ENCODE measurements at places on chromosomes 7 and 10.
A peak's percentile ranks its signal among the peaks of the same experiment; 100 is the strongest.

DNA sequence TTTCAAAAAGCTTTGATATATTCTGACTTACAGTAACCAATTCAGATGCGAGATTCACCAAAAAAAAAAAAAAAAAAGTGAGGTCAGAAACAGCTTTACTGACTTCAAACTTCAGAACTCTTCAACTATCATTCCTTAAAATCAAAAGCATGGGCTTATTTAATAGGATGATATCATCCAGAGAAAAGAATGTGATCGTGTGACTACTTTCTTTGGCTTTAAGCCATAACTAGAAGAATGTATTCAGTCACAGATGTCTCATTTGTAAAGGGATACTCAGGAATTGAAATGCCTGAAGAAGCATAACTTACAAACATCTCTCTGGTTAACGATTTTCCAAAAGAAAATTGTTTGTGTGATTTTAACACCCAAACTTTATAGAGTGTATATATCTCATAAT, 11.5 kb downstream of the TPK1 start:
- no peak for DNase-seq

DNA sequence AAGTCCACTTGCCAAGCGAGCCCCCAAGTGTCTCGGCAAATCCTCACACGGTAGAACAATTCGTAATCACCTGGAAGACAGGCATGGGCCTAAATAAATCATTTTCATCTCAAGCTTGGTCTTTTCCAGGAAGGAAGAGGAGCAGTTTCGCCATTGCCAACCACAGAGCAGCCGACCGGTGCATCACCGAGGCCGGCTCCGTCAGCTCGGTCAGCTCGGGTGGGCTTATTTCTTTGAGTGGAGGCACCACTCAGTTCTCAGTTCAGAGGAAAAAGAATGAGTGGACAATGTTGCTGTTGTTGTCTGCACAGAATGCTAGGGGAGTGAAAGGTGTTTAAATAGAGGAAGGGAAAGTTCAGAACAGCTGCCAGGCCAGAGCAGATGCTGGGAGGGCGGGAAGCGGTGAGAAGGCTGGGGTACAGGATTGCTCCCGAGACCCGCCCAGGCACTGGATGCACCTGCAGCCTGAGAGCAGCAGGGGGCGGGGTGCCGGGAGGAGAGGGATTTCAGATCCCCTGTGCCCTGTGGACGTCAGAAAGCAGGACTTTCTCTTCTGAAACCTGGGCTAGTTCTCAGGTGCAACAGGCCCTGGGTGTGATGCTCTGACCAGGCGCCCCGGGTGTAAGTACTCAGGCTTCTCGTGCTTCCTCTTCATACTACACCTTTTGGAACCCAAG, 17.7 kb upstream of the IGFBP3 start:
- DNase-seq, result no peak

DNA sequence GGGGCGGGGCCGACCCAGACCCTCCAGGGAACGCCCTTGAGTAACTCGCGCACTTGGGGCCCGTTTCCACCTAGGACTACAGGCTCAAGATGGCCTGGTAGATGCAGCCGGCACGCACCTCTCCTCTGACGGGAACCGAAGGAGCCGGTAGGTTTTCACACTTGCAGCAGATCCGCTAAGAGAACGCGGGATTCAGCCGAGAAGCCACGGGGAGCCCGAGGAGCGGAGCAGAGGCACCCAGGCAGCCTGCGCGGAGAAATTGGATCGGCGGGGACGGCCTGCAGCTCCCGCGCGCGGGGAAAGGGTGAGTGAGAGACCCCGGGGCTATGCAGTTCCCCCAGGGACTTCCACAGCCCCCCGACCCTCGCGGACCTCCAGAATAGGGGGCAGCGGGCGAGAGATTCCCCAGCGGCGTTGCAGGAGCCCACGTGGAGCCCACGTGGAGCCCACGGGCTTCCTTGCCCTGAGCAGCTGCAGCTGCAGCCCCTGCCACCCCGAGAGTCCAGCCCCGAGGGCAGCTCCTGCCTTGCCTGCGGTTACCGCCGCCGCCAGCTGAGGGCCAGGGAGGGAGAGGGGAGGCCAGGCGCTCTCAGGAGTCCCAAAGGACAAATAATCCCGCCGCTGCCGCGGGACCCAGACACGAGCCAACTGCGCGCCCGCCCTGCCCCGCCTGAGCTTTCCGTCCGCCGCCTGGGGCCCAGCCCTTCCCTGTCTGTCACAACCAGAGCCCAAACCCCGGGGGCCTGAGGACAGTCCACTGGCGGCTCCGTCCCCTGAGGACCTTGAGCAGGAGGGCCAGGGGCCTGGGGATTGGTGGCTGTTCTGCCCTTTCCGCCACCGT, 13.1 kb downstream of the IFT22 start:
- DNase-seq, result no peak

- DNase-seq, result no peak
Measured at GRCh38 chr10:97825020-97825760, 24.5 kb upstream of the GOLGA7B start.

GRCh38 chr7:155833651-155834050, 21.4 kb upstream of the SHH start:
- no peak for DNase-seq

GRCh38 chr7:78141522-78142281, 343.1 kb downstream of the PHTF2 start:
- DNase-seq, result no peak

DNA sequence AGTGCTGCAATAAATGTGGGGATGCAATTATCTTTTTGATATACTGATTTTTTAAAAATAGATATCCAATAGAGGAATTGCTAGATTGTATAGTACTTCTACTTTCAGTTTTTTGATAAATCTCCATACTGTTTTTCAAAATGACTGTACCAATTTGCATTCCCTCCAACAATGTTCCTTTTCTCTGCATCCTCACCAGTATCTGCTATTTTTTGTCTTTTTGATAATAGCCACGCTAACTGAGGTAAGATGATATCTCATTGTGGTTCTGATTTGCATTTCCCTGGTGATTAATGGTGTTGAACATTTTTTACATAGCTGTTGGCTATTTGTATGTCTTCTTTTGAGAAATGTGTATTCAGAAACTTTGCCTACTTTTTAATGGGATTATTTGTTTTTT, 217.7 kb upstream of the MTPN start:
- no peak for DNase-seq

GRCh38 chr10:119693262-119693957, 32.4 kb upstream of the INPP5F start:
- no peak for DNase-seq

GRCh38 chr7:66306243-66306642, 101.1 kb downstream of the TPST1 start:
- no peak for DNase-seq

DNA sequence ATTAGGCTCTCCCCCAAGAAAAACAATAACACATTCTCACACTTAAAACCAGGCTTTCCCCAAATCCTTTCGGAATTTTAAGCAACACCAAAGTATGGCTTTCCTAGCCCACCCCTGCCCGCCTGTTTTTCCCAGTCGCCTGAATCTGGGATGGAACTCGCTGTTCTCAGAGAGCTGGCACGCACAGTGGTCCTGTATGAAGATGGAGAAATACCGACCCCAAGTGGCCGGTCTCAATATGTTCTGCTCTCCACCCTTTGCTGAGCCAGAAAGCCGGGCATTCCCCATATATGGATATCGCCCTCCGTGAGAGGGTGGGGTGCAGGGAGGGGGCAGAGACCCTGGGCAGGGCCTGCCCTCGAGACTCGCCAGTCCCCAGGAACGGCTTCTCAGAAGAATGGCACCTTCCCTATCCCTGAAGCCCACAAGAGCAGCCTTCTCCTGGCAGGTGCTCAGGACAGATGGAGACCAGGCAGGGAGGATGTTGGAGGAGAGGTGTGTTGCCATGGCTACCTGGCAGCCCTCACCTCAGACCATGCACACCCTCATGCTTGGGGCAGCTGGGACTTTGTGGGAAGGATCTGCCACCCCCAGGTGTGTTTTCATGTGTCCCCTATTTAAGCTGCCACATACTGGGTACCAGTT, 3.4 kb downstream of the TACR2 start:
- peak; percentile 79 for DNase-seq

DNA sequence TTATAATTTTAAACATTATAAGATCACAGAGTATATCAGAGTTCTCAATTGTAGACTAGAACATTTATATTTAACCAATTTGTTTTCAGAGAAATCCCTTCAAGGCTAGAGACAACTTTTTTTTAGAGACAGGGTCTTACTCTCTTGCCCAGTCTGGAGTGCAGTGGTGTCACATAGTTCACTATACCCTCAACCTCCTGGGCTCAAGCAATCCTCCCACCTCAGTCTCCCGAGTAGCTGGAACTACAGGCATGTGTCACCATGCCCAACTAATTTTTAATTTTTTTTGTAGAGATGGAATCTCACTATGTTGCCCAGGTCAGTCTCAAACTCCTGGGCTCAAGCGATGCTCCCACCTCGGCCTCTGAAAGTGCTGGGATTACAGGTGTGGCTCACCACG, 15.3 kb downstream of the UCMA start:
- DNase-seq, result no peak

DNA sequence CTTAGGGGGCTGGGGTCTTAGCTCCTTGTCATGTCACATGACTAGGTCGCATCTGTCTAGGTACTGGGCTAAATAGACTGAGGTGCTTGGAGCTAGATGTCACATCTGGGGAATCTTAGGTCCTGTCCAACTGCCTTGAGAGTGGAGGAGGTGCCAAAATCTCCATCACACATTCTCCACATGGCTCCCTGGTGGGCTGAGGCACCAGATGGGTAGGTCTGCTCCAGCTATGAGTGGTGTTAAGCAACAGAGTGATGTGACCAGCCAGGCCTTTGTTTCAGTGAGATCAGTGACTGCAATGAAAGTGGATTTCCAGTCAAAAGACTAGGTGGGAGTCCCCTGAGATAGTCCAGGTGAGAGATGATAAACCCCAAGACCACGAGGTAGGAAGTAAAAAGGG, 251.8 kb downstream of the BMPER start:
- no peak for DNase-seq

DNA sequence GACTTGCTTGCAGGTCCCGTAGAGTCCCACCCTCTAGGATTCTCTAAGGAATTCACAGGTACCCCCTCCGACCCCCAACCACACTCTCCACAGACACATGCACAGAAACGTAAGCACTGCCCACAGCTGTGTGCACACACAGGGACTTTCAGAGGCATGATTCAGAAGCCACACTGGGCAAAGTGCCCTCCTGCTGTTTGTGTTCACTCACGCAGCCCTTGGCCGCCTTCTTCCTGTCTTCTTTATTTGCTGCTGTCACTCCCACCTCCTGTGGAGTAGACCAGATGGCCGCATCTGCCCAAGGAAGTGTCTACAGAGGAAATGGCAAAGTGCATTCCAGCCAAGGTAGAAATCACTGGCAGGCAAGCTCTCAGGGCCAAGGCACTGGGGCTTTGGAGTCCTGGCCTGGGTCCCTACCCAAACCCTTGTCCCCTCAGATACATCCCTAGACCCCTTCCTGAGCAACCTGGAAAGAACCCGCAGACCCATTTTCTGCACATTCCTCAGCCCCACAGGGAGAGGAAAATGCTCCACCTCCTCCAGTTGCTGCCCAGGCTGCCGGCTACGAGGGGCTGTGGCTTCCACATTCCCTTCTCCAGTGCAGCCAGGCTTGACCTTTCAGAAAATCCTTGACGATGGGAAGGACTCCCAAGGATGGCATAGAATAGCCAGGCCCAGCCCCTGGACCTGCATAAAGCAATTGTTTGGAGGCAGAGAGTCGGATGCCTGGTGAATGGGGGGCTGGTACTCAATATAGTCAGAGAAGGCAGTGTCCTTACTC, 21.6 kb upstream of the GIMAP8 start:
- peak; percentile 57 for DNase-seq

GRCh38 chr10:126683466-126683865, 13.0 kb upstream of the C10orf90 start:
- no peak for DNase-seq

GRCh38 chr7:104818961-104819880, 194.8 kb upstream of the KMT2E start:
- no peak for DNase-seq

GRCh38 chr7:100120733-100121036, 1.3 kb downstream of the CNPY4 start:
- no peak for DNase-seq

- DNase-seq, result peak; percentile 74
Measured at GRCh38 chr10:4013651-4014121, 228.7 kb upstream of the KLF6 start.

GRCh38 chr10:11024596-11024995, 6.9 kb downstream of the CELF2 start:
- no peak for DNase-seq

GRCh38 chr7:155280446-155281397, 17.0 kb upstream of the INSIG1 start:
- DNase-seq, result no peak

GRCh38 chr10:25028711-25029110, 12.3 kb downstream of the THNSL1 start:
- no peak for DNase-seq

DNA sequence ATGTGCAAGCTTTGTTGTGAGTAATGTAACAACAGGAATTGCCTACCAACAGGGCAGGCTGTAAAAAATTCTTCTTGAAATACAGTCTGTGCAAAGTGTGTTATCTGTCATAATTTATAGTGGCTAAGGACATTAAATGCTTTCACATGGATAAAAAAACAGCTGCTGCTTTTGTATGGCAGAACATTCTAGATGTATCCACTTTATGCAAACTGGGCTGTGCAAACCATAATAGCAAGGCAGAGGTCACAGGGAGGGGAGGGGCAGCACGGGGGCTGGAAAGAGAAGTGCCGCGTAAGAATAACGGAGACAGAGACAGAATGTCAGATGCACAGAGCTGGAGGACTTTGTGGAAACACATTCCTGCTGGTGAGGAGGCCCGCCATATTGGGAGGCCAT, 86.1 kb downstream of the VOPP1 start:
- no peak for DNase-seq

GRCh38 chr7:132572526-132572925, 3.7 kb downstream of the PLXNA4 start:
- no peak for DNase-seq

GRCh38 chr7:46610746-46611145, 689.7 kb upstream of the IGFBP3 start:
- no peak for DNase-seq

- no peak for DNase-seq
Measured at GRCh38 chr10:78286186-78286585, 252.5 kb downstream of the RPS24 start.

GRCh38 chr7:99399597-99399996, 8.8 kb downstream of the PDAP1 start:
- DNase-seq, result no peak

DNA sequence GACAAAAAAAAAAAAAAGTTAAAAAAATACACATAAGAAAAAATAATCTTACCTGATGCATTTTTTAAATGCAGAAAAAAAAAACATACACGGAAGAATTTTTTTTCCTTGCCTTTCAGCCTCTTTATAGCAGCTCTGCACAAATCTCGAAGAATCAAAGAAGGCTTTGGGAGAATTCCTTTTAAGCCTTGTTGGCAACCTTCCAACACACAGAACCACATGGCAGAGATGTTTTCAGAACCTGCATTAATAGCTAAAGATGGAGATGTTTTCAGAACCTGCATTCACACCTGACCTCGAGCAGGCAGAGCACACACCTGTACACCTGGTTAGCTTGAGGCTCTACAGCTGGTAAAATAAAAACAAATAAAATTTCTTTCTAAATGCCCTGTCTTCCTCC, 65.6 kb downstream of the DOCK4 start:
- DNase-seq, result no peak

- no peak for DNase-seq
Measured at GRCh38 chr7:113804475-113805095, 114.2 kb downstream of the PPP1R3A start.
